ENCODE measurements at places on chromosomes 7 and 10.

DNA sequence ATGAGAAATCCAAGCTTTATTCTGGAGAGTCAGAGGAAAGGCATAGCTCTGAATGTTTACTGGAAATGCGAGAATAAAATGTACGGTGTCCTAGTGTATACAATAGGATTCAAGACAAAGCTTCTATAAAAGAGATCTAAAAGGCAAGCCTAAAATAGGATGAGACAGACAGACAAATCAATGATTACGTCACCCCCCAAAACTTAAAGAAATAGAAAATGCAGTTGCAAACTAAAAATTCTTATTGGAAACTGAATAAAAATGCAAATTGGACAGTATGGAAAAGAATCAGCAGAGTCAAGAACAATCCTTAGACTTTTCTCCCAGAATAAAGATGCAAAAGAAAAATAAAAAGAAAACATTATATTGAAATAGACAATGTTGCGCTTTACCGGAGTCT, 245.9 kb downstream of the POM121L12 start:
- no peak for DNase-seq

DNA sequence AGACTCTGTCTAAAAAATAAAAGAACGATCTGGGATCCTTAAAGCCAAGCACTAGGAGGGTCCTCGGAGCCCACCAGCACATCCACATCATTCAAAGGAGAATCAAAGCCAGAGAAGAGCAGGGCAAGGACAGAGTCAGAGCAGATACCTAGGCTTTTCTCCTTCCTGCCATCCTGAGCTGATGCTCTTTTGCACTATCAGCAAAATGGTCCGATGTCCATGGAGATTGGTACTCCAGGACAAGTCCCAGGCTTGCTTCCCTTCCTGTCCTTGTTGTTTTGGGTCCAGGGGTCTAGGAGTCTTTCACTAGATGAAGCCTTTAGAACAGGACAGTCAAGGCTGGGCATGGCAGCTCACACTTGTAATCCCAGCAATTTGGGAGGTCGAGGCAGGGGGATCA, 58.0 kb upstream of the ELN start:
- DNase-seq: no peak

- no peak for DNase-seq
Measured at GRCh38 chr10:133324857-133325260, 11.8 kb downstream of the CALY start.

GRCh38 chr10:93166134-93166533, 92.4 kb downstream of the CYP26A1 start:
- DNase-seq: no peak

DNA sequence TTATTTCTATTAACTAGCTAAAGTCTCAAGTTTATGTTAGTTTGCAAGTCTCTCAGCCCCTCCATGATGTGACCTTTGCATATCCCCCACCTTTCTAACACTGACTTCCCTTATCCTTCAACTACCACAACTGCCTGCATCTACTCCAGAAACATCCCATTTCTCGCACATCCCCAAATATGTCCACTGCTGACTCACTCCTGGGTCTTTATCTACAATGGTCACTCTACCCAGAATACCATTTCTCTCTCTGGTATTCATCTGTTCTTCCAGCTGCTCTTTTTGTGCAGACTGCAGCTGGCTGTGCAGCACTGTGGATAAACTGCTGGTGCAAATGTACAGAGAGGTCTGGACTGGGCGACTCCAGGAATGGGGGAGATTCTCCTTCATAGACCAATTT, 32.7 kb upstream of the PRSS1 start:
- no peak for DNase-seq

DNA sequence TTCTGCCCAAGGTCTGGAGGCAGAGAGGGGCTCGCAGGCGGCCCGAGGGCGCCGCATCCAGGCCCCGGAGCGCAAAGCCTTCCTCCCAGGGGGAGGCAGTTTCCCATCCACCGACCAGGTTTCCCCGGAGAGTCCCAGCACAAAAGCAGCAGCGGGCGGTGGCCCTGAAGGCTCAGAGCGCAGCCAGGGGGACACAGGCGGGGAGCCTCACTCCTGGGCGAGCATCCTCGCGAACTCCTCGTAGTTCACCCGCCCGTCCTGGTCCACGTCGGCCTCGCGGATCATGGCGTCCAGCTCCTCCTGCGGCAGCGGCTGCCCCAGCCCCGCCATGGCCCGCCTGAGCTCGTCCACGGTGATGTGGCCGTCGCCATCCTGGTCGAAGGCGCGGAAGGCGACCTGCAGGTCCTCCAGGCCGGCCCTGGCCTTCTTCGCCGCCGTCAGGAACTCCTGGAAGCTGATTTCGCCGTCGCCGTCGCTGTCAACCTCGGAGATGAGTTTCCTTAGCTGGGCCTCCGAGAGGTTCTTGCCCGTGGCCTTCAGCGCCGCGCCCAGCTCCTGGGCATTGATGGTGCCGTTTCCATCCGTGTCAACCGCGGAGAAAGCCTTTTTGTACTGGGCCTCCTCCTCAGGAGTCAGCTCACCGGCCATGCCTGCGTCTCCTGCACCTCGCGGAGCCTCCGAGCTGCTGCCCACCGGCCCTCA, 428 bp downstream of the CALML5 start:
- no peak for DNase-seq

GRCh38 chr10:80144067-80144695, 11.7 kb downstream of the PLAC9 start:
- DNase-seq: no peak

GRCh38 chr10:12605580-12606405, 256.4 kb downstream of the CAMK1D start:
- no peak for DNase-seq

DNA sequence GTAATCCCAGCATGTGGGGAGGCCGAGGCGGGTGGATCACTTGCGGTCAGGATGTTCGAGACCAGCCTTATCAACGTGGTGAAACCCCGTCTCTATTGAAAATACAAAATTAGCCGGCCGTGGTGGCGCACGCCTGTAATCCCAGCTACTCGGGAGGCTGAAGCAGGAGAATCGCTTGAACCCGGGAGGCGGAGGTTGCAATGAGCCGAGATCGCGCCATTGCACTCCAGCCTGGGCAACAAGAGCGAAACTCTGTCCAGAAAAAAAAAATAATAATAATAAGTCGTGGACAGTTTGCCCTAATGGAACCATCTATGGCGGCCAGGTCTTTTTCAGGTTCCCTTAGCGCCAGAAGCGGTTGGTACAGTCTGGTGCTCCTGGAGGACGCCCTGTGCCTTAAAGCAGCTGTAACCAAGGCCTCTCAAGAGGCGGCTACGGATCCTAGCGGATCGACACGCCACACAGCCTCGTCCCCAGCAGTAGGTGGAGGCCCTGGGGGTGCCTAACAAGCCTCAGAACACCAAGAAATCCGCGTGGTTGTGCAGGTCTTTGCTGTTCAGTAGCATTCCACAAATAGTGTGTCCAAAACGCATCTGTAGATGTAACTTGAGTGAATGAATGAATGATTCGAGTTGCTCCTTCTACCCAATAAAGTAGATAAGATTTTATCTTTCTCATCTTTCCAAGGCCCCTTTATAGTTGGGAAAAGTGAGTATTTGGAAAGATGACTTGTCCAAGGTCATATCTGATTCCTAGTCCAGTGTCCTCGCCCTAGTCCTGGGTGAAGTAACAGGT, 982 bp downstream of the PGAM1 start:
- no peak for DNase-seq

- DNase-seq: no peak
Measured at GRCh38 chr7:23222439-23223030, 24.0 kb upstream of the GPNMB start.

GRCh38 chr7:99372275-99373090, 2.0 kb upstream of the ARPC1B start:
- DNase-seq: no peak

- peak; percentile 40 for DNase-seq
Measured at GRCh38 chr10:119652361-119652730, 1.2 kb downstream of the BAG3 start.

DNA sequence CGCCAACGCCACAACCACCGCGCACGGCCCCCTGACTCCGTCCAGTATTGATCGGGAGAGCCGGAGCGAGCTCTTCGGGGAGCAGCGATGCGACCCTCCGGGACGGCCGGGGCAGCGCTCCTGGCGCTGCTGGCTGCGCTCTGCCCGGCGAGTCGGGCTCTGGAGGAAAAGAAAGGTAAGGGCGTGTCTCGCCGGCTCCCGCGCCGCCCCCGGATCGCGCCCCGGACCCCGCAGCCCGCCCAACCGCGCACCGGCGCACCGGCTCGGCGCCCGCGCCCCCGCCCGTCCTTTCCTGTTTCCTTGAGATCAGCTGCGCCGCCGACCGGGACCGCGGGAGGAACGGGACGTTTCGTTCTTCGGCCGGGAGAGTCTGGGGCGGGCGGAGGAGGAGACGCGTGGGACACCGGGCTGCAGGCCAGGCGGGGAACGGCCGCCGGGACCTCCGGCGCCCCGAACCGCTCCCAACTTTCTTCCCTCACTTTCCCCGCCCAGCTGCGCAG, 424 bp downstream of the EGFR start:
- DNase-seq: no peak

All from SK-N-MC (cell line).